ENCODE measurements at places on chromosomes 12 and 14.
A peak's percentile ranks its signal among the peaks of the same experiment; 100 is the strongest.

DNA sequence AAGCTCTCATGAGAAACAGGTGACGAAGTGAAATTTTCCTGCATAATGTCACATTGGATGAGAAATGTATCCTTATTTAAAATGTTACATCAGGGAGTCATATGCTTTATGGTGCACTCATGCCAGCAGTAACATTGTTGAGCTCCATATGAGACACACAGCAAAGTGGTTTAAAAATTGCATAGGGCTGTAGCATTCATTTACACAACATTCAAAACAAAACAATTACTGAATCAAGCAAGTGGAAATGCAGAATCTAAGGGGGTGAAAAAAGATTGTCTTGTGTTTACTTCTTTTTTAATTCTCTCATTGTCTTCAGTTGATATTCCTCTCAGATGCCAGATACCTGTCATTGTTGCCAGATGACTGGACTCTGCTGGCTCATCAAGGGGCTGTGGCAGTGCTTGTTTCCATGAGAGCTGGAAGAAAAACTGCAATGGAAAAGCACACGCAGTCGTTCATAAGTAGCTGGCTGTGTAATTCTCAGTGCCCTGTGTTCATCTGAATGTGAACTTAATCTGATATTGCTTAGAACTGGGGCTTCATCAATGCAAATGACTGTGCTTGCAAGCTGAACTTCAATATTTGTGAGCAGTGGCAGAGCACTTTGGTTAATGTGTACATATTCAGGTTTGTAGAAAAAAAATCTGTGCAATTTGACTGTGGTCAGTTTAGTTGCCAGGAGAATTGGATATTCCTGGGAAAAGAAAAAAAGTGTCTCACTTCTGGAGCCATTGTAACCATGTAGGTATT is 305.6 kb downstream of the RAD51B start:
- no peak for DNase-seq

DNA sequence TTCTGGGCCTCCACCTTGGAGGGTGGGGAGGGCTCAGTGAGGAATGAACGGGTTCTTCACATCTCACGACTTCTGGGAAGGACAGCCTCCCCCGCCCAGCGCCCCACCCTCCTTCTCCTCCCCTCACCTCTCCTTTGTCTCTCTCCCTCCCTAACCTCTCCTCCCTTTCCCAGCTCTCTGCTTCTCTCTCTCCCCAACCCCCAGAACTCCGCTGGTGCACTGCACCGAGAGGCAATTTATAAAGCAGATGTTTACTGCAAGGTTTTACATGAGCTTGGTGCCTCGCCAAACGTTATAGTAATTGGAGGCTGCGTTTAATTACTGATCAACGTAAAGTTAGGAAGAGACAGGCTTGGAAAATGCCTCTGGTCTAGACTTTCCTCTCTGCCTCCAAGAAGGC is 42.9 kb upstream of the FAM222A start:
- DNase-seq: no peak

DNA sequence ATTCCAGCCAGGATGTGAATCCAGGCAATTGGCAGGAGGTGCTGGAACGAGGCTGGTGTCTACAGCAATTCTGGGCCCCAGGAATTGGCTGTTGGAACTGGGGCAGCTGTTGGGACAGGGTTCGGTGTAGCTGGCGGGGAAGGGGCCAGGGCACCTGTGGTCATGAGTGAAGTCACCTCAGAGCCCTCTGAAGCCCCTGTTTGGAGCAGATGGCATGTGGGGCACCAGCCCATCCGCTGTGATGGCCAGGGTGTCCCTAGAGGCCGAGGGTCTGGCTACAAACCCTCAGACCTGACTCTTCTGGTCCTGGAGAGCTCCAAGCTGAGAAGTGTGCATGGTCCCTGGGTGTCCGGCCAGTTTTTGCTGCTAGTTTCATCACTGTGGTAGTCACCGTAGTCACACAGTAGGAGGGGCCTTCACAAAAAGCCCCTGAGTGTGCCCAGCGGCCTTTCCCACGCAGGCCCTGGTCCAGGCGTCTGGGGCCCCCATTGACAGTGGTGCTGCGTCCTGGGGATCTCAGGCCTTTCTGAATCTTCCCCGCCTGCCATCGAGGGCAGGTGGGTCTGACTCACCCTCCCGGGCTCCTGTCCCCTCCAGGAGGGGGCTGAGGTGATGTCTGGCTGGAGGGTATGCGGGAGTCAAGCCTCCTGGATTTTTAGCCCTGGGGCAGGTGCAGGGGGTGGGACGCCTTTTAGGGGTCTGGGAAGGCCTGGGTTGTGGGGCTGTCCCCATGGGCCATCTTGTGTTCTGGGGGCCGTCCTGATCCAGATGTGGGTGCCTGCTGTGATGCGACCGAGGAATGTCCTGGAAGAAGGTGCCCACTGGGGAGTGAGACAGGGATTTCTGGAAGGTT is 368.0 kb downstream of the TMEM121 start:
- DNase-seq: no peak

GRCh38 chr12:130783110-130783715 is 55.8 kb downstream of the STX2 start:
- DNase-seq: no peak

GRCh38 chr12:49912345-49913255 is 8.9 kb upstream of the FAIM2 start:
- no peak for DNase-seq

GRCh38 chr12:130136509-130137039 is 25.7 kb upstream of the FZD10 start:
- DNase-seq: no peak

DNA sequence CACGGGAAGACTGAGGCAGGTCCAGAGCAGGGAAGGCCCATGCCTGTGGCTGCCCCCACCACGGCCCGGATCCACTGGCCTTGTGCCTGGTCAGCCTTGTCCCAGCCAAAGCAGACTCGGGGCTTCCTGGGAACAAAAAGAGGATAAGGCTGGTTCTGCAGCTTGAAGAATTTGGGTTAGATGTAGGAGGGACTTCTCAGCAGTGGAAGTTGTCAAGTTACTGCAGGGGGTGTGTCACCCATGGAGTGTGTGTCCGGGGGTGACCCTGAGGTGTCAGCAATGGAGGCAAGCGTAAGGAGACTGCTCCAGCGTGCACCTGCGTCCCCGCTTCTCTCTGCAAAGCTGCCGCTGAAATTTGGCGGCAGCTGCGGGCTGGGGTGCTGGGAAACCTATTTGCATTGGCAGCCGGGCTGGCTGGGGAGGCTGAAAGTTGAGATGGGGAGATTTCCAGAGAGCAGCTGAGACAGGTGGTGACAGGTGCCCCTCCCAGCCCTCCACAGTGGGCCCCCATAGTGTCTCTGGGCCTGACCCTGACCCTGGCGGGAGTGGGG is 12.5 kb upstream of the TNFAIP2 start:
- no peak for DNase-seq

DNA sequence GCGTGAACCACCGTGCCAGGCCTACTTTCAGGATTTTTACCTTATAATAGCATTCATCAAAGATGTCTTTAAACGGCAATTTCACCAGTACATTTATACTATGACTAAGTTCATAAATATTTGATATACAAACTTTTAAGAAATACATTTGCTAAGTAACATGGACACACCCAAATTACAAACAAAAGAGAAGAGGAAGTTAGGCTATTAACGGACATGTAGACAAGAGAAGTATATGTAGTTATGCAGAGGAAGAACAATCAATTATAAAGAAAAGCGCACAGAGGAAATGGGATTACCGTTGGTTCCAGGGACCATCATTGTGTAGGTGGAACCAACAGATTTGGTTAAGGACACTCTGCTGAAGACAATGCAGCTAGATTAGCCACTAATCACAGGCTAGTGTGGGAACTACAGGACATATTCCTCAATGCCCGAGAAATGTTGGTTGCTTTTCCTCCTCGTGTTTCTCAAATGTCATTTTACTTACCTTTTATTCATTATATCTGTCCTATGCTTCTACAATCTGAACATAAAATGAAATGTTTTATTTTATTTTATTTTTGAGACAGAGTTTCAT is 24.0 kb upstream of the PKP2 start:
- no peak for DNase-seq

DNA sequence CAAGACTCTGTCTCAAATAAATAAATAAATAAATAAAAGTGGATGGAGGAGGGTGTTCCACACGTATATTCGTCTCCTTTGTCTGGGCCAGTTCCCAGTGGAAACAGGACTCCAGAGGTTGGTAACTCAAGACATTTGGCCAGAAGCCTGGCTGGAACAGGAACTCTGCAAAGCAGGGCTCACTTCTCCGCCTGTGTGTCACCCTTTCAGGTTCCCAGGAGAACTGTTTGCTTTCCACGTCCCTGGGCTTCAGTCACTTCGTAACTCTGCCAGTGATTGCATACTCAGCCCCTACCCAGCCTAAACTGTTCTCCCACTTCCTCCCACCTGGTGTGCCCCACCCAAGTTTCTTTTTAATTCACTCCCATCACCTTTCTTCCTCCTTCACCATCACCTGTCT is 7.0 kb upstream of the UBE2N start:
- DNase-seq: no peak

- no peak for DNase-seq
Measured at GRCh38 chr12:11719678-11720099, 70.2 kb downstream of the ETV6 start.

DNA sequence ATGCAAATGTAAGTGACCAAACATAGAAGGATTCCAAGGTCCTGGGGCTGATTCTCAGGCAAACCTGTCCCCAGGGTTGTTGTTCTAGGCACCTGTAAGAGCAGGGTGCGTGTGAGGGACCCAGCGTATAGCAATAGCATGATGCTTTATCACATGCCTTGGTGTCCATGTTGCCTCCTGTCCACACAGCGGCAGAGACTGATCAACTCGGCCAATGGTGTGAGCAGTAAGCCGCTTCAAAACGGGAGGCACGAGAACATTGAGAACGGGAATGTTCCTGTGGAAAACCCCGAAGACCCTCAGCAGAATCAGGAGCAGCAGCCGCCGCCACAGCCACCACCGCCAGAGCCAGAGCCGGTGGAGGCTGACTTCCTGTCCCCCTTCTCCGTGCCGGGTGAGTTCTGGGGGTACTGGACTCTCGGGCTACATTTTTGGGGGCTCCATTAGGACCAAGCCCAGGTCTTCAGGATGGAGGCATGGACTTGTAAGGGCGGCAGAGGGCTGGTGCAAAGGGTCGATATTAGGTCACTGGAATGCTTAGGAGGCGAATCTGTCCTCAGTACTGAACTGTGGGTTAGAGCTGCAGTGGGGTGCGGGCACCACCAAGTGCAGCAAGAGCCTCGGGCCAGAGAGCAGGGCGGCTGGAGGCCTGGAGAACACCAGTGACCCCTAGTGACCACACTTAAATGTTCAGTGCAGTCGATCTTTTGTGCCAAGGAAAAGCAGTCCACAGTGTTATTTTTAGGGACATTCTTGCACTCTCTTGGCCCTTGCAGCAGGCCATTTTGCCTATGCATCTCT is 57.2 kb upstream of the RIN3 start:
- peak; percentile 62 for DNase-seq

DNA sequence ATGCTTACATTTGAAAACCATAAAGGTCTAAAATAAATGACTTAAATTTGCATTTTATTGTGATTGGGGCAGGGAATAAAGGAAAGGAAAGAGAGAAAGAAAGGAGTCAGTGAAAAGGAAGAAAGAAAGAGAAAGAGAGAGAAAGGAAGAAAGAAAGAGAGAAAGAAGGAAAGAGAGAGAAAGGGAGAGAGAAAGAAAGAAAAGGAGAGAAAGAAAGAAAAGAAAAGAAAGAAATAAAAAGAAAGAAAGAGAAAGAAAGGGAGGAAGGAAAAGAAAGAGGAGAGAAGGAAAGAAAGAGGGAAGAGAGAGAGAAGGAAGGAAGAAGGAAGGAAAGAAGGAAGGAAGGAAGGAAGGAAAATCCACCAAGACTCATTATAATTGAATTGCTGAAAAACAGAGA is 222.8 kb downstream of the RMST start:
- DNase-seq: no peak

DNA sequence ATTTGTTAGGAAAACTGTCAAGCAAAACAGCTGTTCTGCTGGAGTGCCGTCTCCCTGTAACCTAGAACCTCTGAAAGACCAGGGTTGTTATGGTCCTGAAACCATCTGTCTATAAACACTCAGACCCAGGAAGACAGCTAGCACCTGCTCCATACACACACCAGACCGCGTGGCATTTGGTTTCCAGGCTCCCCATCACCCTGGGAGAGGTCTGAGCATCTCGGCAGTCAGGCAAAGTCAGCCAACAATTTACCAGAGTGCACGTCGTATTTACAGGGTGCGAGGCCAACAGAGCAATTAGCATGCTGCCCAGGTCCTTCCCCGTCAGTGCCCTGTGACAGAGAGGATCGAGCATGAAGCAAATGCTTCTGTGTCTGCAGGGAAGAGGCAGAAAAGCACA is 272.5 kb downstream of the SLC15A4 start:
- DNase-seq: no peak

GRCh38 chr14:29846339-29847055 is 81.2 kb downstream of the PRKD1 start:
- DNase-seq: no peak

GRCh38 chr12:121009741-121010140 is 6.5 kb downstream of the C12orf43 start:
- DNase-seq: peak; percentile 31

DNA sequence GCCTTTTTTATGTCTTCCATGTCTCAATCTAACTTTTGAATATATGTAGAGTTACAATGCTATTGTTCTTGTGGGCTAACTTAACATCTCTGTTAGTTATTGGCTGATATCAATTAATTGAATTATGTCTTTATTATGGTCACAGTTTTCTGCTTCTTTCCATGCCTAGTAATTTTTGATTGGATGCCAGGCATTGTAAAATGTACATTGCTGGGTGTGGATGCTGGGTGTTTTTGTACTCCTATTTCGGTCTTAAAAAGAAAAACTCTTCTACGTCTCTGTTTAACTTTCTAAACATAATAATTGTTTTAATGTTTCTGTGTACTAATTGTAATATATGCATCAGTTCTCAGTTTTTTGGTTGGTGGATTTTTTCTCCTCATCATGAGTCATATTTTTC is 296.1 kb upstream of the PRICKLE1 start:
- DNase-seq: no peak

DNA sequence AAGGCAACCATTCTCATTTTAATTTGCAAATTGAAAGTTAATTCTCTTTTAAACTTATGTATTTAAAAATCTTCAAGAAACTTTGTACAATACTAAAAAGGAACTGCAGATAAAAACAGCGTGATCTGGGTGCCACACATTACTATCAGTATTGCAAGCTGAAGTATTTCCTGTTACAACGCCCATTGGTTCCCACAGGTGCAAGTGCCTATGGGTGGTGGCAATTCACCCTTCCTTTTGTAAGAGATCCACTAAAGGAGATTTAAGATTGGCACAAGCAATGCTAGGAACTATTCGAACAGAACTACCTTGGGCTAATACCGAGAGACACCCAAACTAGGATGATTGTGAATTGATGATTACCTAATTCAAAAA is 13.2 kb downstream of the TAOK3 start:
- DNase-seq: peak; percentile 33

GRCh38 chr12:27975222-27976136 is 2.9 kb upstream of the PTHLH start:
- DNase-seq: no peak

DNA sequence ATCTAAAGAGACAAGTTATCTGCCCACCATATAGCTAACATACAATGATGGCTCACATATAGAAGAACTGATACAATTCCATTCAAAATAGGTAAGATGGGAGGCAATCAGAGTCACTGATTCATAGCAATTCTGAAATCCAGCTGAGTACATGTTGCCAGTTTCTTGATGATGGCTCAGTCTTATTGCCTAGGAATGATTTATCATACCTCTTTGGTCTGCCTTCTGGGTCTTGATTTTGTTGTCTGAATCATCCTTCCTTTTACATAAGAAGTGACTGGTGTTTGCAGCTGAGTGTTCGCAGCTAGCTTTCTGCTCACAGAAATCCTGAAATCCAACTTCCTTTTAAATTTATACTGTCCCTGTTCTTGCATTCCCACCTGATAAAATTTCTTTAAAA is 463.2 kb upstream of the MGAT4C start:
- DNase-seq: no peak

GRCh38 chr12:121804417-121805111 is 755 bp downstream of the SETD1B start:
- DNase-seq: peak; percentile 6
